ENCODE measurements at places on chromosomes 13 and 19.

GRCh38 chr13:113137691-113138298 lies 15.2 kb downstream of the F10 start:
- no peak for DNase-seq

- DNase-seq = peak; percentile 18
Measured at GRCh38 chr13:25901460-25902376, 150.1 kb downstream of the SHISA2 start.

DNA sequence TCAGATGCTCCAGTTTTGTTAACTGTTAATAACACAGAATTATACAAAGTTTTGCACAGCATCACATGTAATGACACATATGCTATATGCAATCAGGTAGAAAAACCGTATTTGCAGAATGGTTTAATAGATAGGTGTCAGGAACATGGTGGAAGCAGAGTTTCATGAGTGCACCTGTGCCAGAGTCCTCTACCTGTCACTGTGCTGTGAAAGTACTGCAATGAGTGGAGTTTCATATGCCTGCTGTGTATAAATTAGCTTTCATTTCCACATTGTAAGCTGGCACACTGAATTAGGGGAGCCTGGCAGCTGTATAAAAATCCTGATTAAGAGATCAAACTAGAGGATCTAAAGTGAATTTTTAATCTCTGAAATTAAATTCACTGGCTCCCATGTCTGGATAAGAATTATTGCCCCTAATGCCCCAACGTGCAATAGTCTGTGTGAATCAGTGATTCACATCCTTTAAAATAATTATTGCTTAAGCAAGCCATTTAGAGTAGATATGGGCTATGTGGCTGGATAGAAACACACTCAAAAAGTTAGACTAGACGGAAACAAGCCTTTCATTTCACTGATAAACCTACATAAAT lies 8.5 kb upstream of the EEF1AKMT1 start:
- no peak for DNase-seq

DNA sequence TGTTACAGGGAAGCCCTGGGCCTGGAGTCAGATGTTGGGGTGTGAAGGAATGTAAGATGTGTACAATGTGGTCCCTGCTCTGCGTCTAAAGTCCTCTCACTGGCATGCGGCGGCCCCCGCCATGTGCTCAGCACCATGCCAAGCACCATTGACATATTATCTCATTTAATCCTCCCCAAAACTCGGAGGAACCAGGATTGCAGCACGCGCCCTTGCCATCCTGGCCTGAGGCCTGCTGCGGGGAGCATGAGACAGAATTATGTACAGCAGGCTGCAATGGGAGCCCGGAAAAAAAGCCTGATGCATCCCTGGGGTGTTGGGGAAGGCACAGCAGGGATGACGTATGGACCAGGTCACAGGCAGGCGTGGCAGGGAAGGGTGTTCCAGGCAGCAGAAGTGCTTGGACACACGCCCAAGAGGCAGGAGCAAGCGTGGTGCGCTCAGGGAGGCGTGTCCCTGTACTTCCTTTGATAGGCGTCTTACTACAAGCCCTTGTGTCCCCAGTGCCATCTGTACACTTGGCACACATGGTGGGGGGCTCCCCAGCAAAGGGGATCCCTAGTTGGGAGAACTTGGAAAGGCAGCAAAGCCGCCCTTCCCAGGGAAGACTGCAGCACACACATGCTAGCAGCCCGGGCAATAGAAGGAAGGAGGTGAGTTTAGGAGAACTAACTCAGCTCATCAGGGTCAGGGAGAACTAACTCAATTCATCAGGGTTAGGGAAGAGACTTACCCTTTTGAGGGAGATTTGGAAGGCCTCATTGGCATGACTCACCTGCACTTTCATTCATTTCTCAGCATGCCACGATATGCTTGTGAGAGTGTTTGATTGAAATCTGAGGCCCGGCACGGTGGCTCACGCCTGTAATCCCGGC lies 3.4 kb downstream of the EVI5L start:
- DNase-seq = no peak
